ENCODE measurements at places on chromosomes 13 and 19.

DNA sequence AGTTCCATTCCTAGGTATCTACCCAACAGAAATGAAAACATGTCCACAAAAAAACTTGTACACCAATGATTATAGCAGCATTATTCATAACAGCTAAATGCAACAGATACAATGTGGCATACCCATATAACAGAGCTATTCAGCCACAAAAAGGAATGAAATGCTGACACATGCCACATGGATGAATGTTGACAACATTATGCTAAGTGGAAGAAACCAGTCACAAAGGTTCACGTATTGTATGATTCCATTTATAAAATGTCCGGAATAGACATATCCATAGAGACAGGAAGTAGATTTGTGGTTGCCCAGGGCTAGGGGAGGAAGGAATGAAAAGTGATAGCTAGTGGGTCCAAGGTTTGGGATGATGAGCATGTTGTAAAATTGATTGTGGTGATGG is 10.8 kb downstream of the CRYL1 start:
- DNase-seq: peak; percentile 25

- DNase-seq: no peak
Measured at GRCh38 chr19:3121396-3121795, 14.4 kb upstream of the GNA15 start.

GRCh38 chr13:50098693-50099092 is 83.4 kb downstream of the KCNRG start:
- no peak for DNase-seq

DNA sequence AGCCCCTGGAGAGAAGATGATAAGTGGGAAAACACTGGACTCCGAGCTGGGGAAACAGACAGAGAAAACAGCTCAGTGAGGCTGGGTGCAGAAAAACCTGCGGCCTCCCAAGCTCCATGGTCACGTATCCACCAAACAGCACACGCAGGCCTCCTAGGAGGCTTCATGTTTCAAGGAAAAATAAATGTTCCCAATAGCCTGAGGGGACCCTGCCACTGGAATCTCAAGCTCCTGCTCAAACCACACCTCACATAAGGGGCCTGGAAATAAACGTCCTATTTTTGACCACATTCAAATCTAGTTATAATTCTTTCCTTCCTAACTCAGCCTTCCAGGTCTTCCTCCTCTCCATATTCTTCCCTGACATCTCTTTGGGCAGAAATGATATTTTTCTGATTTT is 225.7 kb downstream of the ABCC4 start:
- no peak for DNase-seq

DNA sequence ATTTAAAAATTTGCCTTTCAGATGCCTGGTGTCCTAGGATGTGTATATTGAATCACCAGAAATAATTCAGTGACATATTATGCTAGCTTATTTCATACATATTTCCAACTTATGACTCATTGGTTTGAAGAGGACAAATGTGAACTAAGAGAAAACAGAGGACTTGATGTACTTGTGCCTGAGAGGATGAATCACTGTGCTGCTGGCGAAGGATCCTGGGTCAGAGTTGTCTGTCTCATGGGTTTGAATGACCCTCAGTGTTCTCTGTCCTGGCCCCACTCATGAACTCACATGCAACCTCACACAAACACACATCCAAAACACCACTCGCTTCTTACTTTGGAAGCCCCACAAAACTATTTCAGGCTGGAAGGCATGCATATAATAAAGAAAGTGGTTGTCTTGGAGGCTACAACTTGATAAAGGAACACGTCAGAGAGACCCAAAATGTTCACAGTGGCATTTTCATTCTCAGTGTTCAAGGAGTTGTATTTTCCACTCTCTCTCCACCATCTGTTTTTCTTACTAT is 129.0 kb upstream of the SPRY2 start:
- peak; percentile 93 for DNase-seq

DNA sequence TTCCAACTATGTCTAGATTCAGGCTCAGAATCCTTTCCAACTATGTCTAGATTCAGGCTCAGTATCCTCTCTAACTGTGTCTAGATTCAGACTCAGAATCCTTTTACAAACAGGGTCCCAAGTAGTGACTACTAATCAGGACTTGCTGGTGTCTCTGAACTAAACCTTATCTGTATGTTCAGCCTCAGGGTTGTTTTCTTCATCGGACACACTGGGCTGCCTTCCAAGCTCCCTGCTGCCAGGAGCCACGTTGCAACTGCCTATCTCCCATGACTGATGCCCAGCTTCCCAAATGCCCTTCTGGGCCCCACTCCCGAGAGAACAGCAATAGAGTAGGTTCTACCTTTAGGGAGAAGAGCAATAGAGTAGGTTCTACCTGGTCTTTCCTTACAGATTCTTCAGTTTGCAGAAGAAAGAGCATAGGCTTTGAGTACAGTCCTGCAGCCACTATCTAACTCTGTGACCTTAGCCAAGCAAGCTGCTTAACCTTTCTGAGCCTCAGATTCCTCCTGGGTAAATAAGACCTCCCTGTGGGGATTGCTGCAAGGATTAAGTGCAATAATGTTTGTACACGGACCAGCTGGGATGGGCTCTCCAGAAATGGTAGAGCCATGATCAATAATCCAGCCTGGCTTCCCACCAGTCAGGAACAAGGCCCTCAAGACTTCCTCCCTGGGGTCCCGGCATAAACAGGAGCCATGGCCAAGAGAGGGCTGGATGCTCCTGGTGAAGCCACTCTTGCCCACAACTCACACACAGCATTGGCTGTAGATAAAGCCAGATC is 61.5 kb downstream of the ZIC5 start:
- no peak for DNase-seq

DNA sequence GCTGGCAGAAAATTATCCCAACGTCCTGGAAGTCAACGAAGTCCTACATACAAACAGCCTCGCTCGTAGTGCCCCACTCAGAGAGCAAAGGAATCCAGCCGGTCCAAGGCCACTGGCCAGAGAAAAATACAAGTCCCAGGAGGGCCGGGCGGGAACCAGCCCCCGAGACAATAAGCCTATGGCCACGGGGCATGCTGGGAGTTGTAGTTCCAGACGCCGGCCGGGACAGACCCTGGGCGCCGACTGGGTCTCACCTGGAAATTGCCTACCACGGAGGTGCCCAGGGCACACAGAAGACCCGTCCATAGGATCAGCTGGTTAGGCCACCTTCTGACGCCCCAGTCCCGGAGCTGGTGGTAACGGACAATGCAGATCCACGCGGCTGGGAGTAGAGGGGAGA is 5.4 kb downstream of the TMEM150B start:
- DNase-seq: peak; percentile 55

GRCh38 chr19:4715529-4716221 is 8.0 kb downstream of the DPP9 start:
- no peak for DNase-seq

- no peak for DNase-seq
Measured at GRCh38 chr19:50555450-50556281, 12.6 kb downstream of the LRRC4B start.

- DNase-seq: peak; percentile 94
Measured at GRCh38 chr19:2503521-2504109, 27.7 kb downstream of the GADD45B start.

- peak; percentile 48 for DNase-seq
Measured at GRCh38 chr19:46887240-46887782, 26.5 kb downstream of the ARHGAP35 start.

DNA sequence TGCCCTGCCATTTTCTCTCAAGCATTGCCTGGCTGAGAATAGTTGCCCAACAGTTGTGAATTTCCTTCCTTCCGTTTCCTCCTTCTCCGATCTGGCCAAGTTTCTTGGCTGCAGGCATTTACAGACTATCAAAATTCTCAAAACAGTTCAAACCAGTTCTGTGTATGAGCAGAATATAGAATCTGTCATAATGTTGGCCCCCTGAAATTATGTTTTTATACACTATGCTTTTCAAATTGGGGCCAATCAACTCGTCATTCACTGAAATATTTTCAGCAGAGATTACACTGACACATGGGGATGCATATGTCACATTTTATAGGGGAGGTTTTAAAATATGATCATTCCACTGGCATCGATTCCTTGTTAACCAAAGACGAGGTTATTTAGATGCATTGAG is 284.2 kb upstream of the TMTC4 start:
- no peak for DNase-seq

- DNase-seq: peak; percentile 97
Measured at GRCh38 chr19:50003810-50004419, 21.3 kb downstream of the VRK3 start.

DNA sequence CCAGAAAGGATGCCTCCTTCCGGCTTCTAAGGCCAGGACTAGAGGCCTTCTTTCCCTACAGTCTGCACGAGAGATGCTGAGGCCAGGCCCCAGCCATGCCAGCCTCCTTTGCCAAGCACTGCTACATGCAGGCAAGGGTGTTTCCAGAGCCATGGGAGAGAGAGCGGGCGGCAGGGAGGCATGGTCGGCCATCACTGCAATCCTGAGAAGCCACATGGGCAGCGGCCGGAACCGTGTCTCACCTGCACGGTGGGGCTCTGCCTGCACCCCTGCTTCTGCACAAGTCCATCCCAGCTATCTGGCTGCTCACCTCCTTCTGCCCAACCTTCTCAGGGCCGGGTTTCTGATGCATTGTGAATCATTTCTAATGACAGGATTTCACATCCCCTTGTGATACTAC is 35.1 kb downstream of the TSHZ3 start:
- DNase-seq: no peak

DNA sequence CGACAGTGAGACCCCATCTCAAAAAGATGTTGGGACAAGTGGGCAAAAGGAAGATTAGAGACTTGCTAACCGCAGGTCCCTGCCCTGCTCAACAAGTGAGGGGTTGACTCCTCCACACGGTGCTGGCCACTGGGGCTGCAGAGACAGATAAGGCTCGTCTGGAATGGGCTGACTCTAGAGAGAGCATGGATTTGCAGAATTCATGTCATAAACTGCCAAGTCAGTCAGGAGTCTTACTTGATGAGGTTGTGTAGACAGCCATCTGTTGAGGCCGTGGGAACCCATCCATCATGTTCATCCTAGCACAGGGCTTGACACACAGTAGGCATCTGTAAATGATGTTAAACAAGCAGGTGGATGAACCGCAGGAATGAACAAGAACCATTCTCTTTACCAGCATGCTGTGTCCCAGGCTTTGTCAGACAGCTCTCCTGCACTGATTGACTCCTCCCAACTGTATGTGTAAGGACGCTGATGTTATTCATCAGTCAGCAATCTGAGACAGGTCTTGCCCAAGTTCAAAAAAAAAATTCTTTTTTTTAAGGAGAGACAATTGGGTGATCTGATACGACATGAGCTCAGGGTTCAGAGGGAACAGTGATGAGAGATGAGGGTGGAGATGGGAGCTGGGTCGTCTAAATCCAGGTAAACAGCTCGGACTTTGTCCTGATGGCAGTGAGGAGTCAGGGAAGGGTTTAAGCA is 8.8 kb downstream of the PAF1 start:
- DNase-seq: no peak

GRCh38 chr13:78197231-78197630 is 278.6 kb upstream of the EDNRB start:
- no peak for DNase-seq

- DNase-seq: peak; percentile 84
Measured at GRCh38 chr13:43878892-43879754, at the start of gene CCDC122. TSS of gene CCDC122 (minus strand) at chr13:43879740. CDS start at chr13:43869376, 10,364 bp downstream.

GRCh38 chr13:80448725-80449124 is 107.8 kb upstream of the SPRY2 start:
- DNase-seq: no peak

- DNase-seq: no peak
Measured at GRCh38 chr13:79258489-79258888, 147.6 kb downstream of the RBM26 start.

GRCh38 chr19:1812426-1813191 is 533 bp upstream of the ATP8B3 start:
- DNase-seq: peak; percentile 95

DNA sequence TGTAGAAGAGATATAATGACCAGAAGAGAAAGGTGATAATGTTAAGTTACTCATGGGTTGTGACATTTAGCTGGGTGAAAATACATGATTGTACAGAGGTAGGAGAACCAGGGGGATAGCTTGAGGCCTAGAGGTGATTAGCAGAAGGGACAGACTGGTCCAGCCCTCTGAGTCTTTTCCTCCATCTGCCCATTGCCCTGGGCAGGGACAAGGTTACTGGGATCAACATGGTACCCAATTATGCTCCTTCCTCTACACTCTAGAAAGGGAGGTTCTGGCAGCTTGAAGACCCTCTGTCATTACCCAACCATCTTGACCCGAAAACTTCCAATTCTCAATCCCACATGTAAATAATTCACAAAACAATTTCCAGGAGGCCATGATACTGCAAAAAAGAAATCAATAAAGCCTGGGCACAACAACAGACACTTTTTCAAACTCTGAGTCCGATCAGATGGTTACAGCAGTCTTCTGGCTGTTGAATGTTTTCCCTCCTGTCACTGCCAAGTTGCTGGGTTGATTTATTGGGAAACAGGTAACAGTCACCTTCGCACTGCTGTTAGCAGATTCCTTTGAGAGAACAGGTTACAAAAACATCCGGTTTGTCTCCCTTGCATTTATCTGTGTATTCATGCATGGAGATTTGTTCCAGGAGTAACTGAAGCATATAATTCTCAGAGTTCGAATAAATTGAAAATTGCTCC is 239.1 kb upstream of the HTR2A start:
- DNase-seq: no peak

DNA sequence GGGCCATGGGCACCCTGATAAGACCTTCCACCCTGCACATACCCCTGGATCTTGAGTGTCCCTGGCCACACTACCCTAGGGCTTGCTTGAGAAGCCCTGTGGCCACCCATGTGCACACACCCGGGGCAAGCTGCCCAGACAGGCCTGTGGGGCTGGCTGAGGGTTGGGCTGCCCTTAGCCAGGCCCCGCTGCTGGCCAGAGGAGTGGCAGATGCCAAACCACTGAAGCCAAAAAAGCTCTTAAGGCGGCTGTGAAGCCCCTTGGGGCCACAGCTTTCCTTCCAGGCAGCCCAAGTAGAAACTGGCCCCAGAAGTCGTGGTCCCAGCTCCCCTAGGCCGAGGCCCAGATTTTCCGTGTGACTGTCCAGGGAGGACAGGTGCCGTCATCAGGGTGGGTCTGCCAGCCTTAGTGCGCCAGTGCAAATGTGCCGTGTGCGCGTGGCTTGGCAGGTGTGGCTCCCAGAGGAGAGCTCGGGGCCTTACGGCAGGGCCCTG is 14.8 kb downstream of the CEBPG start:
- DNase-seq: no peak

GRCh38 chr13:36412736-36413135 is 19.6 kb upstream of the CCNA1 start:
- DNase-seq: no peak

GRCh38 chr13:109146912-109147647 is 517.7 kb downstream of the MYO16 start:
- peak; percentile 75 for DNase-seq

GRCh38 chr13:91346850-91347201 is 661 bp upstream of the MIR17HG start:
- DNase-seq: peak; percentile 1

Measured in fibroblast of skin of back (primary cell).